Stimulated activated CD4-positive, alpha-beta T cell treated with anti-CD3 and anti-CD28 coated beads, Interleukin-15, amount 100 ng/mL, for 1 hour (primary cell): ENCODE measurements at places on chromosomes 1 and 21.

DNA sequence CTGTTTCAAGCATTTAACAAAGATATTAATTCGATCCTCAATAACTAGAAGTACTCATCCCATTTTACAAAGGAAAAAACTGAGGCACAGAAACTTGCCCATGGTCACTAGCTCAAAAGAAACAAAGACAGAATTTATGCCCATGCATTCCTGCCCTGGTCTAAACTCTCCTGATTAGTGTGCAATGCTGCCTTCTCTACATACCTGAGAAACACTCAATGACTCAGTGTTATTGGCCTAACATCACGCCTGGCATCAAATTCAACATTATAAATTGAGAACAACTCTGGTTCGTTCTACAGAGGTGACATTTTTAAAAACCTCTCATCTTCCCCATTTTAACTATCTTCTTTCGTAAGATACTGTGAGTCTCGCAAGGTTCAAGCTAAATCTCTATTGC lies 5.2 kb downstream of the APP start:
- DNase-seq = no peak

GRCh38 chr1:111227851-111228747 lies 586 bp downstream of the CHI3L2 start:
- DNase-seq = no peak

GRCh38 chr1:109266965-109267364 lies 16.0 kb downstream of the PSRC1 start:
- no peak for DNase-seq

DNA sequence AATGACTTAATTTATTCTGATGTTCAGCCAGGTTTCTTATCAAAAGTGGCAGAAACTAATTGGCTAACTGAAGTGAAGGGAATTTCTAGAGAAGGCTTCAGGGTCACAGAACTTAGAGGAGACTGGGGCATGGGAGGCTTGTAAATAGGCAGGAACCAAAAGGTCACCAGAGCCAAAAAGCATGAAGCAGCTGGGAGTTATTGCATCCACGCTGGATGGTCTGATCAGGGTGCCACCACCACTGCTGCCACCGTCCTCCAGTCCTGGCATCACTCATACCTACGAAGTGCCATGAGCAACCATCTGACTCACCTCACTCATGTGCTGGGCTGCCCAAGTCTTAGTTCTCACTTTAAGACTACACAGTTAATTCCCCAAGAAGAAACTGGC lies 82.5 kb upstream of the DPH5 start:
- no peak for DNase-seq

- DNase-seq = no peak
Observed at GRCh38 chr1:36775716-36776115, 258.6 kb downstream of the GRIK3 start.

DNA sequence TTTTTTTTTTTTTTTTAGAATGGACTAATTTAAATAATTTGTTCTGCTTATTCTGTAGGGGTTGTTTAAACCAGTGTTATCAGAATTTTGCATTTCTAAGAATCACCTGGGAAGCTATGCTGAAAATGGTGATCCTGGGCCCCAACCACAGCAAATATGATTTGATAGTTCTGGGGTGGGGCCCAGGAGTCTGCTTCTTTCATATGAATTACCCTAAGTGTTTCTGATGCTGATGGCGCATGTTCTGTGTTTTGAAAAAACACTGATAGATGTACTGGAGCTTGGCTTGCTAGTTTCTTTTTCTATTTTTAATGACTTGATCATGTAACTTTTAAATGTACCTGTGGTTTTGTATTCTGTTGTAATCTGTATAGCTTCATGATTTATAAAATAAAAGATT lies 89.3 kb downstream of the CDC14A start:
- DNase-seq = no peak

- no peak for DNase-seq
Observed at GRCh38 chr1:22485431-22485830, 33.8 kb downstream of the ZBTB40 start.

DNA sequence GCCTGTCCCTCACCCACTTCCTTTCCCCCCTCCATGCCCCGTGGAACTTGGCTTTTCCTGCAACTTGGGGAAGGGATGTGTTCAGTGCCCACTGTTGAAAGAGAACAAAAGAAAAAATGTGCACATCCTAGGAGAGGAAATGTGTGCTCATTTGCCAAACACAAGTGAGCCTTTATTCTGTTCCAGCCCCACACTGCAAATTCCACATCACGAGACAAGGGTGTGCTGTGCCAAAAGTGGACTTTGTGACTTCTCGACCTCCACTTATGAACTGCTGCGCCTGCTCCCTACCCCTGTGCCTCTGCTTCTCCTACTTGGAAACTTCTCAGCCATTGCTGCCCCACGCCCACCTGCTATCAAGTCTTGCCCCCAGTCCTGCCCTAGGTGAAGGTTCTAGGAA lies 97.0 kb upstream of the GRIK3 start:
- DNase-seq = no peak

GRCh38 chr21:29235714-29236197 lies 63.0 kb upstream of the BACH1 start:
- no peak for DNase-seq

- DNase-seq = no peak
Observed at GRCh38 chr1:210323957-210324356, 4.7 kb upstream of the HHAT start.

- no peak for DNase-seq
Observed at GRCh38 chr1:14624941-14625340, 26.5 kb downstream of the KAZN start.

- no peak for DNase-seq
Observed at GRCh38 chr21:22993822-22994574, 1995.8 kb downstream of the NCAM2 start.

DNA sequence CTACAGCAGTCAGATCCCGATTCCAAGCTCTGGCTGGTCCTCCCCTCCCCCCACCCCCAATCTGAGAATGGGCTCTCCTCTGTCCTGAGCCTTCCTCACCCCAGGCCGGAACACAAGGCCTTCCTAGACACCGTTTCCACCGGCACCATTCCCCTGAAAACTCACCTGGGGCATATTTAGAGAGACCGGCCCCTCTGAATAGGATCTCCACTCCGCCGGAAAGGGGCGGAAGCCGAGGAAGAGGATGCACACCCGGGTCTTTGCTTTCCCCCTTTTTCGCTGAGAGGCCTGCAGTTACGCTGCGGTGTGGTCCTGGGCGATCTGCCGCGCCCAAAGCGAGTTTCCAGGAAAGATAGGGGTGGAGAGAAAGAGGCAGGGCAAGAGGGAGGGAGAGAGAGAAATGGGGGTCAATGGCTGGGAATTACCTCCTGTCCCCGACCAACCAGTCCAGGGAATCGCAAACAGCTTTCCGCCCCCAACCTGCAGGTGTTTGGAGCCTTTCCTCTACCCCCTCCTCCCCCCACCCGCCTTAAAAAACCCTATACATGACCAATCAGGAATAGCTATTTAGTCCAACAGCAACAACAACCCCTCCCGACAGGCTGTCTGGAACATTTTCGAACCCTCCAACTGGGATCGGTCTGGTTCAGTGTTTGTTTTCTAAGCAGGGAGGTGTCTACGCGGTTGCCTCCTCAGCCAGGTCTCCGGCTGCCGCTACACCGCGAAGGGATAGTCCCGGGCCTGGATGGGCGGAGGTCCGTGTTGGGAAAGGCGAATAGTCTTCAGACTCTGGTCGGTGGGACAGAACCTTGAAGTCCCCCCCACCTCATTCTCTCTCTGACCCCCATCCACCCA lies 2.8 kb downstream of the TAL1 start:
- no peak for DNase-seq

- DNase-seq = no peak
Observed at GRCh38 chr1:200524092-200524491, 96.5 kb downstream of the KIF14 start.

- no peak for DNase-seq
Observed at GRCh38 chr1:207336559-207337467, 15.3 kb downstream of the CD55 start.

DNA sequence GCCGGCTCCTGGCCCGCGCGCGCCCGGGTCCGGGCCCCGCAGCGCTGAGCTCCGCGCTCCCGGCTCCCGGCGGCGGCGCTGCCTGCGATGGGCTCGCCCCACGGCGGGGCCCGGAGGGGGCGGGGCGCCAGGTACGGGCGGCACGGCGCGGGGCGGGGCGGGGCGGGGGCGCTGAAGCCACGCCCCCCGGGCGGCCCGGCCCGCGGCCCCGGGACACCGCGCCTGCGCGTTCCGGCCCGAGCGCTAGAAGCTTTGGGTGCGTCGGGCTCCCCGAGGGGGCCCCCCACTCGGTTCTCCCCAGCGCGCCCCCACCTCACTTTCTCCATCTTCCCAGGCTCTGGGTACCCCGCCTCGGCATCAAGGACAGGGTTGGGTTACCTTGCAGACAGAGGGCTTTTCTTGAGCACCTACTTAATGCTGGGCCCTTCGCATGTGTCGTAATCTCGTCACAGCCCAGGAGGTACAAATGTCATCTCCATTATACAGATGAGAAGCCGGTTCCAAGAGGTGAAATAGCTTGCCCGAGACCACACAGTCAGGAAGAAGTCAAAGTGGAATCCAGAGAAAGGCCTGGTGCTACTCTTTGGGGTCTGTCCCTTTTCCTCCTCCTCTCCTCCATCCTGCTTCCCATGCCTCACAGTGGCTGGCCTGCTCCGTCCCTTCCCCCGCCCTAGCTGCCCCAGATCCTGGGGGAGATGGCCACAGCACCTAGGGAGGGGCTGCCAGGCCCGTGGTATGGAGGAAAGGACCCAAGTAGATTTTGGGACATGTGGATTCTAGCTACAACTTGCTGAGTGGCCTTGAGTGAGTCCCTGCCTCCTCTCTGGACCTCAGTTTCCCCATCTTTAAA lies 46.5 kb downstream of the RAP1GAP start:
- peak; percentile 49 for DNase-seq

GRCh38 chr1:243489681-243490546 lies 234.1 kb downstream of the SDCCAG8 start:
- no peak for DNase-seq

- DNase-seq = no peak
Observed at GRCh38 chr1:224069138-224069537, 44.8 kb upstream of the FBXO28 start.
